CD4-positive, alpha-beta T cell treated with Interleukin-6 at 100 ng/mL for 8 hours (primary cell): ENCODE measurements at places on chromosomes 12 and 14.

DNA sequence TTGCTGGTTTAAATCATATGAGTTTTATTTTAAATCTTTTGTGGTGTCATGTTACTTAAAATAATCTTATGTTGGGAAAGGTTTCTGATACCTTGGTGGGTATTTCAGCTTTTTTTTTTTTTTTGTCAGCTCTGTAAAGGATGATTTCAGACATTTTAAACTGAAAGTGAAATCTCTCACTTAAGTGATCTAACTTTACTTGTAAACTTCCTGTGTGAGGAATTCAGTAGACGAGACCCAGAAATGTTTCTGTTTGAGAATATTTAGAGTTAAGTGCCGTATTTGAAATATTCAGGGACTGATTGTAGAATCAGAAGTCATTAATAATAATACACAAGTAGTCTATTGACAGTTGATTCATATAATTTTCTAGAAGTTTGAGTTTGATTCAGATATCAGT, 37.8 kb downstream of the PROX2 start:
- peak; percentile 34 for DNase-seq

- peak; percentile 1 for DNase-seq
These were observed 252.2 kb upstream of the FOXN3 start for GRCh38 chr14:89669193-89669592.

DNA sequence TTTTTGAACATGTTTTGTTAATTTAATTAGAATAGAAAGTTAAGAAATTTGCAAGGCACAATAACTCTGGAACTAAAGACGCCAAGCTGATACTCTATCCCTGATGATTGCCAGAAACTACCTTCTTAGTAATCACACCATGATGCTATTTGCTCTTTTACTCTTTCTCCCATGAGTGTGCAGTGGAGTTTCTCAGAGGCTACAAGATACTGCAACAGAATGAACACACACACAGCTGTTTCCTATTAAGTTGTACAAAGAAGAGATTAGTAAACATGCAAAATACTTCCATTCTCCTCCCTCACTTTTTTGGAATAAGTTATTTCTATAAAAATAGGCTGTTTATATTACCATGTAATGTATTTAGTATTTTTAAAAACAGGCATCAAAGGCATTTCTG, 1367.5 kb downstream of the AACS start:
- DNase-seq: no peak

DNA sequence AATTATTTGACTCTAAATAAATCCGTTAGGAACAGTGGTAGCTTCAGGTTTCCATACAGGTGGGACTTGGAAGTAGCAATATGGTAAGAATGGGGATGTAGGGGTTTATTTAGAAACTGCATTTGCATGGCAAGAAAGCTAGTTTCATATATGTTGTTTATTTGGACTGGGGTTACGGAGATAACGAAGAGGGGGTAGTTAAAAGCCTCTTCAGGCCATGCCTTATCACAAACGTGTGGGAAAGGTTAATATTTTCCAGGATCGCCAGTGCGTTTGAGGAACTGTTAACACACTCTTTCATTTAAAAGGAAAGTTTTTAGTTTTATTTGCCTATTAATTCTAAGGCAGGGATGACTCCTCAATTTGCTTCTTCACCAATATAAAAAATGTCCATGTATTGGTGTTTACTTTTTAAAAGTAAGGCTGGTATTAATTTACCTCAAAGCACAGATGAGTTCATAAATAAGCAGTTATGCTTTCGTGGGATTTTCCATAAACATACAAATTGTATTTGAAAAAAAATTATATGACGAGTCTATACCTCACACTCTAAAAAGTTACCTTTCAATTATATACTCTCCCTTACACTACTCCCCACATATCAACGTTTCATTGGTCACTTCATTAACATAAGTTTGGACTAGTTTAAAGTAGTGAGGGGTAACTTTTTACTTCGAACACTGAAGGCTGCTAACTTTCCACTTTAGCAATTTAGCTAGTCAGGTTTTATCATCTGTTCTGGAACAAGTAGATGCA, 814 bp downstream of the RAB2B start:
- no peak for DNase-seq

- DNase-seq: no peak
These were observed 72.2 kb downstream of the DENND5B start for GRCh38 chr12:31518680-31519227.

DNA sequence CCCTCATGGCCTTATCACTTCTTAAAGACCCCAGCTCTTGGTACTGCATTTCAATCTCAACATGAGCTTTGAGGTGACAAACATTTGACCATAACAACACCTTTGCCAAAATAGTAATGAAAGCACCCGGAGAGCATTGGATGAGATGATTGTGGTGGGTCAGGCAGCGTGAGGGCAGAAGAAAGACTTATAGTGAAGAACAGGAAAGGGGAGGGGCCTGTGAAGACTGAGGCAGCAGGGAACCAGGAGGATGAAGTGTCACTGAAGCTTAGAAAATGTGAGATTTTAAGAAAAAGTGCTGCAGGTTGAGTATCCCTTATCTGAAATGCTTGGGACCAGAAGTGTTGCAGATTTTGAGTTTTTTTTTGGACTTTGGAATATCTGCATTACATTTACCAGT, 86.3 kb downstream of the EMP1 start:
- no peak for DNase-seq

DNA sequence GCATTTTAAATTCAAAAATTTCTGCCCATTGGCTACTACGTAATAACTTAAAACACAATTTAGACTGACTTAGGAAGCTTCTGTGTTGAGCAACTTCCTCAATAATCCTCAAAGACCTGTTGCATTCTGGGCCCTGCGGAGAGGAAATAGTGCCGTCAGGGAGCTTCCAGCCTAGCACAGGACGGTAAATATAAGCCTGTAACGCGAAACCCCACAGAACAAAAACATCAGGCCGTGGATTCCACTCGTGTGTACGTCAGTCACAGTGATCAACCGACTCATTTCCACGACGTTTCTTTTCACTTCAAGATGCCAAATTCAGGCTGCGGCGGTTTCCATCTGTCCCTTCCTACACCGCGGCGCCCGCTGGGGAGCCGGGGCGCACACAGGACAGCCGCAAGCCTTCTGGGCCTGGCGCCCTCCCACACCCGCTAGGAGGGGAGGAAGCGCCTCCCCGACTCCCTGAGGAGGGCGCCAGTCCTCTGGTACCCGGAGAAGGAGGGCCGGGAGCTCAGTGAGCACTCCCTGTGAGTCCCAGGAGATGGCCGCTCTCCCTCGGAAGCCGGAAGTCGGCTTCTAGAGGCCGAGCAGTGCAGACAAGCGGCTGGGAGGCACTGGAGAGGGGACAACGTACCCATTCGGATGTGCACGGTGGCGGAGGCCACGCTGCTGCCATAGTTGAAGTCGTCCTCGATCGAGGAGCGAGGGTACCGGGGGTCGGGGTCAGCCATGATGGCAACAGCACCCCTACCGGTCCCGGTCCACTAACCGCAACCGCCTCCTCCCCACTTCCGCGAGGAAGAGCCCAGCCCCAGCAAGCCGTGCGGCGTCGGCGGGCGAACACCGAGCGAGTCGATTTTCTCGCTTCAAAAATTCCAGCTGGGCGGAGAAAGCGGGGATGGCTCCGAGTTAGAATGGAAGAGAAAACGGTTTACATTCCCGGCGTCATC, at the start of gene TMBIM4:
Gene TMBIM4 (minus strand): TSS at position 776 of the 950 bp plus-strand sequence. CDS start 45 bp downstream, at position 731.
- peak; percentile 81 for DNase-seq

GRCh38 chr12:124686370-124687173, 119.2 kb upstream of the NCOR2 start:
- DNase-seq: no peak

GRCh38 chr12:94062796-94063635, 85.4 kb upstream of the PLXNC1 start:
- DNase-seq: no peak

DNA sequence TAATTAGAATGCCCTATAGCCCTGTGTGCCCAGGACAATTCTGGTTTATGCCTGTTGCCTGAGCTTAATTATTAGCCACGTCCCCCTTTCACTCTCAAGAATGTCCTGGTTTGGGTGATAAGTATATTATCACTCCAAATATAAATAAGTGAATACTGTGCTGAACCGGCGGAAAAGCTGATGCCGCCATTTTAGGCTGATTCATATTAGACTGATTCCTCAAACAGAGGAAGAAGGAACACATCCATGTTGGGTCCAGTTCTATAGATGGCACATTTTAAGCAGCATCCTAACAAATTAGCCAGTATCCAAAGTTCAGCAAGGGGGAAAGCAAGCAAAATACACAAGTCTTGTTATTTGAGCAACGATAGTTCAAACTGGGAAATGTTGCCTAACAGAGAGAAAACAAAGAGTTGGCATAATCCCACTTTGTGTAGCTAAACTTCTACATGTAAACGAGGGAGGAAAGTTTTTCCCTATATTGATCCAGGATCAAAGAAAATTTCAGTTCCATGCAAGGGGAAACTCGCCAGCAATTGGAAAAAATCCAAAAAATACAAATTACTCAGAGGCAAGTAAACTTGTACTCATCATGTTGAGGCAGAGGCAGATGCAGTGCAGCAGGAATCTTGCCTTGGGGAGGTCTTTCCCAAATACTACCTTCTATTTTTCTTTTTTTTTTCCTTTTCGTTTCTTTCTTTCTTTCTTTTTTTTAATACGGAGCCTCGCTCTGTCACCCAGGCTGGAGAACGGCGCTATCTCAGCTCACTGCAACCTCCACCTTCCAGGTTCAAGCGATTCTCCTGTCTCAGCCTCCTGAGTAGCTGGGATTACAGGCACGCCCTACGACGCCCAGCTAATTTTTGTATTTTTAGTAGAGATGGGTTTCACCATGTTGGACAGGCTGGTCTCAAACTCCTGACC, 96.2 kb downstream of the ITPR2 start:
- no peak for DNase-seq

- no peak for DNase-seq
These were observed 51.5 kb downstream of the MED13L start for GRCh38 chr12:116226026-116226425.

DNA sequence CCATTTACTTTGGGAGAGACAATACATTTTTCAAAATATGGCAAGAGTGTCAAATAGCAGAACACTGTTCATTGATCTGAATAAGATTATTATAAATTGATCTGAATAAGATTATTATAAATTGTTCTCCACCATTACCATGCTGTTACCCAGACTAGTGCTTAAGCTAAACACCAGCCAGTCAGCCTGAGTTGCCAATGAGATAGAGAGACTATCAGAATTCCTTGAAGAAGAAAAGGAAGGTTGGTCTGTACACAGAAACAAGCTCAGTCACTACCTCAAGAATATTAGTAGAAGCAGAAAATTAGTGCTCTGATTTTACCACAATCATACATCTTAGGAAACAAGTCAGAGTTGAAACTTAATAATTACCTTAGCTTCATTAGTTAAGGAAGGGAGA, 469.8 kb downstream of the FOXG1 start:
- no peak for DNase-seq

- DNase-seq: no peak
These were observed 46.6 kb downstream of the SUSD6 start for GRCh38 chr14:69657950-69658355.

- no peak for DNase-seq
These were observed 357.0 kb downstream of the PCNX1 start for GRCh38 chr14:71264260-71264659.
